ENCODE measurements at places on chromosomes 13 and 19.

- DNase-seq, result no peak
Observed at GRCh38 chr13:85247780-85248179, 551.4 kb downstream of the SLITRK6 start.

GRCh38 chr19:42154471-42155323 lies 22.5 kb upstream of the POU2F2 start:
- DNase-seq, result no peak

DNA sequence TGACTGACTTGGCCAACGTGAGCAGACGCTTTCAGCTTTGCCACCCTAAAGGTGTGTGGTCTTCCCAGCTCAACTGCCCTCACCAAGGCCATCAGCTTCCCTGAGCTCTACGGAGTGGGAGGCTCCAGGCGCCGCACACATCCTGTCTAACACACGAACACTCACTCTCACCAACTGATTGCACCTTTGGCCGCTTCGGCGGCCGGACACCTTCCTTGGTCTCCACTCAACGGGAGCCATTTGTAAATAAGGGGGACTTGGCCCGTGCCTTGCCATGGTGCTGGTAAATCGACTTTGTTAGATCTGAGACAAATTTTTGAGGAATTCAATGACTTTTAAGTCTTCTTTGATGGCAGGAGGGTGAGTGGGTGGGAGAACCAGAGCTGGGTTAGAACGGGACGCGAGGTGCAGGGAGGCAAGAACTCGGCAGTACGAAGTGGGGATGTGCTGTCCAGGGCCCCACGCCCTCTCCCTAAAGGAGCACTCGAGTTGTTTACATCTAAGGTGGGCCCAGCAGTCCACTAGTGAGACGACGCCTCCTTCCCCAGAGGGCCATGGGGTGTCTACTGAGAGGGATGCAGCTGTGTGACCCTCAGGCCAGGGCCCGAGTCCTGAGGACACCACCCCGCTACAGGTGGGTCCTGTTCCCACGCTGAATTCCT lies 4.4 kb downstream of the C13orf46 start:
- DNase-seq, result no peak

GRCh38 chr19:1455336-1456120 lies 5.6 kb downstream of the APC2 start:
- peak; percentile 60 for DNase-seq

DNA sequence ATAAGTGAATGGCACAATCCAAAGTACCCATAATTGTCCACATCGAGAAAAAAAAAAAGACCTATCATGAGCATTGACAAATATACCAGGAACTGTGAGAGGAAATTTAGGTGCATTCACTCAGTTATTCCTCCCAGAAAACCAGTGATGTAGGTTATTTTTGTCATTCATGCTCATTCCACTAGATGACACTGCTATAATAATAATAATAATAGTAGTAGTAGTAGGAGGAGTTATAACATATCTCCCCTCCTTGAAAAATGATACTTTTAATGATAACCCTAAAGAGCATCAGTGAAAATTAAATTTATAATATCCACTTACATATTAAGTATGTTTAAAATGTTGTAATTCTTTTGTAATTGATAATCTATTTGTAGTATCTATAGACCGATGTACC lies 463.9 kb upstream of the MIR17HG start:
- DNase-seq, result no peak

GRCh38 chr13:23718996-23719395 lies 148.8 kb downstream of the TNFRSF19 start:
- no peak for DNase-seq

- no peak for DNase-seq
Observed at GRCh38 chr19:47729468-47729798, 15.9 kb upstream of the NOP53 start.

DNA sequence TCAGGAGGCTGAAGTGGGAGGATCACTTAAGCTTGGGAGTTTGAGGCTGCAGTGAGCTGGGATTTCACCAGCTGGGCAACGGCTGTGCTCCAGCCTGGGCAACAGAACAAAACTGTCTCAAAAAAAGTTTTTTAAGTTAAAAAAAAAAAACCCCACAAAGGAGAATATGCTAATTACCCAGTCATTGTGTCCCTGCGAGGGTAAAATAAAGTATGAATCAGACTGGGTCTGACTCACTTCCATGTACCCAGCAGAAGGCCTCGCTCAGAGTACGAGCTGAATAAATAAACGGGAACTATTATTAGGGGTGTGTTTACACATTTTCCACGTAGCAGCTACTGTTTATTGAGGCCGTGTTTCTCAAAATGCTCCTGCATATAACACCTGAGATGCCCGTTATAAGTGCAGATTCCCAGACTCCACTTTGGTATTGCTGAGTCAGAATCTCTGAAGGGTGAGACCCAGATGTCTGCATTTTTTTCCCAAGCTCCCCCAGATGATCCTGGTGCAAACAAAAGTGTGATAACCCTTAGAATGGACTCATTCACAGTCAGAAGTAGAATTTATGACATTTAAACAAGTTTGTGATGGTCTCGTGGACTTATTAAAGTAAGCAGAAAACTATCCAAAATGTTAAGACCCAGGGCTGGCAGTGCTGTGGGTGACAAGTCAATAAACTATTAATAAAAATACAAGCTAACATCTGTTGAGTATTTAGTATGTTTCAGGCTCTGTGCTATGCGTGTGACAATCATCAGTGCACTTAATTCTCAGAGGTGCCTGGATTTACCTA lies 28.2 kb downstream of the KCNC3 start:
- DNase-seq, result no peak

Data from naive thymus-derived CD8-positive, alpha-beta T cell (primary cell).